CD4-positive, alpha-beta T cell treated with Interleukin-4 for 4 hours (primary cell): ENCODE measurements at places on chromosomes 16 and 17.

DNA sequence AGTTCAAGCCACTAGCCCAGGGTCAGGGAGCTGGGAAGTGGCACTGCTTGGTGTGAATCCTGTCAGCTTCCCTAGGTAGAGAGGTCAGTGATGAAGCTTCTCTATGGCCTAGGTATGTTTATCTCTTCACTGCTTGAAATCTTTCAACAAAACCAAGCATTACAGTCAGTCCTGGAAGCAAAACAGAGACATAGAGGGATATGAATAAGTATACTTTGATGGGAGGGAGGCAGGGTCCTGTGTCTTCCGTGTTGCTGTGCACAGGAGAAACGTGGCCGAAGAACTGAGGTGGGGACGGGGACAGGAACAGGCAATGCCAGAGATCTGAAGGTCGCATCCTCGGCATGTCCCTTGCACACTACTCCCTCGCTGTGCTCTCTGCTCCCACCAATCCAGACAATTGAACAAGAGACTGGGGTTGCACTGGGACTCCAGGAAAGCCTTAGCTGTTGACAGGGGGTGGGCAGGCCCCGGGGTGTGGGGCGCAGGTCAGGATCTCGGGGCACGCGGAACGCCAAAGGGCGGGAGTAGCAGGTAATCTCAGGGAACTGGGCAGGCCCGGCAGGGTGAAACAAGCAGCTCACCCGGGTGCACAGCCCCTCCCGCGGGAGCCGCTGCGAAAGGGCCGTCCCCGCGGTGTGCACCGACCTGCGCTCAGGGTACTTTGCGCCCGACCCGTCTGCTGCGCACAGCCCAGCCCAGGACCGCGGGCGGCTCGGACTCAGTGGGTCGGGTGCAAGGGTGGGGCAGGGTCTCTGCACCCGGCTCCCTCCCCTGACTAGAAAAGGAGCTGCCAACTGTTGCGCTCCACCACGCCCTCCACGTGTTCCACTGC, at the start of gene MT1H:
Gene MT1H, plus strand, starts transcription at position 810 of the 835 bp plus-strand sequence. CDS start 71 bp downstream, outside the sequence.
- DNase-seq: no peak

GRCh38 chr17:47318197-47318918, 5.4 kb upstream of the EFCAB13 start:
- no peak for DNase-seq

DNA sequence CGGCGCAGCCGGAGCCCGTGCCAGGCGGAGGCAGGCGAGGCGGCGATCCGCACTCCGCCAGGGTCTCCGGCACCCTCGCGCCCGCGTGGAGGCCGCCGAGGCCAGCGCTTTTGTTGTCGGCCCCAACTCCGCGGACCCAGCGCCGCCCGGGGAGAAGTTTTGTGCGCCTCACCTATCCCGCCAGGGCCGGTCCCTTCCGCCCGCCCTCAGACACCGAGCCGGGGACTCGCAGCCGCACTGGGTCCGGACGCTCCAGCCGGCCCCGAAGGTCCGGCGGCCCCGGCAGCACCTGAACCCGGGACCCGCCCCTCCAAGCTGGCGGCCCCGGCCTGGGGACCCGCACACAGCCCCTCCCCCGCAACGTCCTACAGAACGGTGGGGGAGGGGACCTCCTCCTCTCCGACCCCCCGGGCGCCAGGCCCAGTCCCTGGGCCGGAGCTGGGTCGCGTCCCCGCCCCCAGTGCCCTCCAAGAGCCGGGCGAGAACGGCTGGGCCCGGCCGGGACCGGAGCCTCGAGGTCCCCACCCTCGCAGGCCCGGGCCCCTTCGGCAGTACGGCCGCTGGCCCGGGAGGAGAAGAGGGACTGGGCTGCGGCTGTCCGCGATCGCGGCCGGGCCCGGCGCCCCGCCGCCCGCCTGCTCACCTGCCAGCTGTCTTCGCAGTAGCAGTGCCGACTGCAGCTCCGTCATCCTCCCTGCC, 698 bp downstream of the UBE2G1 start:
- no peak for DNase-seq

DNA sequence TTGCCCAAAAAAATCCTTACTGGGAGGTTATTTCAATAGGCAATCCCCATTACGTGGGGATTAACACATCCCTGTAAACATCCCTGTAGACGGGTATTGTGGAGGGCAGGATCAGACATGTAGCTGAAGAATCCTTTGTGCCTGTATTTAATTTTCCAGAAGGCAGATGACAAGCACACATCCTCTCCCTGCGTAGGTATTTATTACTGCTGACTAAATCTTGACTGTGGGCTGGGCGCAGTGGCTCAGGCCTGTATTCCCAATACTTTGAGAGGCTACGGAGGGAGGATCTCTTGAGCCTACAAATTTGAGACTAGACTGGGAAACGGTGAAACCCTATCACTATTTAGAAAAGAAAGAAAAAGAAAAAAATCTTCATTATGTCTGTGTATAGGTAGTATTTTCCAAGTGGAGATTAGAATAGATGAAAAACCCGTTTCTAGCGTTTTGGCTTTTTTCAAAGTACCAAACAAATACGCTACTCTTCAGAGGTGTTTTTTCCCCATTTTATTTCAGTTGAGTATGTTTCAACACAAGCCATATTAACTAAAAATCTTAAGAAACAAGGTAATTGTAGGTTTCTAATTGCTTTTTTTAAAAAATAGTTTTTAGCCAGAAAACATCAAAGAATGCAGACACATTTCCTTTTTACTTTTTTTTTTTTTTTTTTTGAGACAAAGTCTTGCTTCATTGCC, 1.5 kb upstream of the MARF1 start:
- DNase-seq: no peak

DNA sequence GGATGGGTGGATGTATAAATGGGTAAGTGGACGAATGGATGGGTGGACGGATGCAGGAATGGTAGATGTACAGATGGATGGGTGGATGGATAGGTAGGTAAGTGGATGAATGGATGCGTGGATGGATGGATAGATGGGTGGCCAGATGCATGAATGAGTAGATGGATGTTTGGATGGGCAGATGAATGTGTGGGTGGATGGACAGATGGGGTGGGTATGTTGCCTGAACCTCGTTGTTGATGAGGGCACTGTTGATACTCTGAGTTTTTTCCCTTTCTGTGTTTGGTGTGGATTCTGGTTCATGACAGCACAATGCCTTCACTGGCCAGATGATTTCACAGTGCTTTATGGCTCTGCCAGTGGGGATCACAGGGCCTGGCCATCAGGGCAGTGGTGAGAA, 208.3 kb downstream of the NPIPB11 start:
- DNase-seq: no peak

- DNase-seq: no peak
Observed at GRCh38 chr16:19911204-19911603, 26.6 kb upstream of the GPRC5B start.

GRCh38 chr17:65277576-65277975, 140.4 kb downstream of the RGS9 start:
- no peak for DNase-seq

DNA sequence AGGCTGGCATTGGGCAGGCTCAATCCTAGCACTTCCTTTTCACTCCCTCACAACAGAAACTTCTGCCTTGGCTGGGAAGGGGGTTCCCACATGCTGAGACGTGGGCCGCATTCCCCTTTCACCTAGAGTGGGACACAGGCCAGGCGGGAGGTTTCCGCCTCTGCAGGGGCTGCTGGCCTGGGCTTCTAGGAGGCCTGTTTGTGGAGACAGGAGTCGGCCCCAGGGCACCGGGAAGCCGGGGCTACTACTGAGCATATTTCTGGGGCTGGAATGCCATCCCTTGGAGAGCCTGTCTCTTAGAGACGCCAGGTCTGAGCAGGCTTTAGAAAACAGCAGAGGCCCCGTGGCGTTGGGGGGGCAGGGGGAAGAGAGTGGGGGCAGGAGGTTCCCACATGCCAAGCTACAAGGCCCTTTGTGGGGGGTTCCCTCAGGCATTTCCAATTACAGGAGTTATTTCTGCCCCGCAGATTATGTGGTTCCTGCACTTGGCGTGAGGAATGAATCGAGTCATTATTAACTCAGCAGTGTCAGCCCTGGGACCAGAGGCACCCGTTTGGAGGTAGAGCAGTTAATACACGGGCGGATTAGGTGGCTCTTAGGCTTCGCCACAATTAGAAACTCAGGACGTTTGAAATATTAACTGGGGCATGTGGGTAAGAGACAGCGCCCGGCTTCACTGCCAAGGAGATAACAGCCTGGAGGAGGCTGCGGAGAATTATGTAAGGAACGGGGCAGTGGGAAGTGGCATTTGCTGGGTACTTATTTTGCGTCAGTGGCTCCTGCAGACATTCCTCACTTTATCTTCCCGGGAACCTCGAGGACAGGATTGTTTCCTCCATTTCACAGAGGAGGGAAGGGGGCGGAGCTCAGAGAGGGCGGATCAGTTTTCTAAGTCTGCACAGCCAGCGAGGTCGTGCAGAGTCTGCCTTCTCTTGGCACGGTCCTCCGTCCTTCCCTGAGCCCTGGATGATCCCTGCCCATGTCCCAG, 162.5 kb downstream of the MAF start:
- DNase-seq: no peak

- DNase-seq: no peak
Observed at GRCh38 chr17:40555296-40556190, 9.7 kb downstream of the CCR7 start.

DNA sequence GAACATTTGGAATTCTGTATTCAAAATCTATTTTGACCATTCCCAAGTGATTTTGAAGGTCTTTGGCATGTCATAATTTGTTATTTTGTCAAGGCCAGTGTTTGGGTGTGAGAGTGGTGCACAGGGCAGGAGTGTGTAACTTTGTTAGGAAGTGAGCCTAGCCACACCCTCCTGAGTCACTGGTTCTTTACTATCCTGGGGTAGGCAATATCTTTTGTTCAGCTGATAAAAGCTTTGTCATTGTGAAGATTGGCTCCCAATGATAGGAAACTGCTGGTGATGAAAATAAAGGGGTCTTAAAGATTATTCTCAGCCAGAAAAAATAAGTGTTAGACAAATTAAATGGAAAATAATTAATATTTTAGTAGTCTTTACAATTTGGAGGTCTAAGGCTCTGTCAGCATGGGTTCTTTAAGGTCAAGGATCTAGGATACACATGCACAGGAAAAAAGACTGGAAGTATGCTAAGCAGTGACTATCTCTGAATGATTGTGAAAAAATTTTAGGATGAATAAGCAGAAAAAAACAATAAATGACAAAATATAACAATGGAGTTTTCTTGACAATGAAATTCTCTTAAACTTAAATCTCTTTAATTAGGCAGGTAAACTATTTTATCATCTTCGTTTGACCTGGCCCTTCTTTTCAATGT, 5.1 kb downstream of the UBN1 start:
- DNase-seq: no peak

GRCh38 chr17:81647640-81648012, 8.7 kb downstream of the PDE6G start:
- DNase-seq: no peak

DNA sequence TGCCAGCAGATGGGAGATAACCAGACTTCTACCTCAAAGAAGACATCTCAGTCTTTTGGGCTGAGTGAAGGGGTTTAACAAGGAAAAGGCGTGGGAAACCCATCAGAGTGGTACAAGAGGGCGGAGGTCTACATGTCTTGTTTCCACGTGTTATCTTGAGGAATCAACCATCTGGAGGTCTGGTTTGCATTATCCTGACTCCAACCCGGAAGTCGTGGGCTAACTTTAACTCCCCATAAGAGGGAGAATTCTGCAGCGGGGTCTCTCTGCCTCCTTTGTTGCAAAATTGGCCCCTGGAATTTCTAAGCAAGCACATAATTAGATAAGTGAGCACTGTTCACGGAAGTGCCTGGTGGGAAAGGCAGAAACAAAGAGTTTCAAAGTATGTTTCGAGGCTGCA, 398.7 kb upstream of the C16orf82 start:
- no peak for DNase-seq

GRCh38 chr17:27386206-27387075, 69.8 kb upstream of the KSR1 start:
- no peak for DNase-seq

DNA sequence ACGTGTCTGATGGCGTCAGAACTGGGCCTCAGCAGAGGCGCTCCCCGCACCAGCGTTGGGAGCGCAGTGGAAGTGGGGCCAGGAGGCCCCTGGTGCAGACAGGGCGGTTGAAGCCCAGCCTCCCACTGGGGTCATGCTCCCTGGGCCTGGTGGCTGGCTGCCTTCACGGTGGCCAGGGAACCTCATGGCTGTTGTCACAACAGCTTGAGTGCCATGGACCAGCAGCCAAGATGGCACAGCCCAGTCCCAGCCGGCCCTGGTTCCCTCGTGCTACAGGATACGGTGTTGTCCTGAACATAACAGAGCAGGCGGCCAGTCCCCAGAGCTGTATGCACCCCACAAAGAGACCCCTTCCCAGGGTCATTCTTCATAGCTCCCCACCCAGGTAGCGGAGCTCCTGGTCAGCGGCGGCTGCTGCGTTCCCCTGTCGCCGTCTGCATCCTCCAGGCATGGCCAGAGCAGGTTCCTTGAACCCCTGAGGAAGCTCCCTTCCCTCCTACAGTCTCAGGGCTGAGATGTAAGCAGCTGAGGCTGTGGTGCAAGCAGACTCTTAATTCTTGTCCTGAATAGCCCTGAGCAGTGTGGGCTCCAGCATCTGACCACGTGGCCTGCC, 29.7 kb downstream of the NME3 start:
- DNase-seq: no peak

- no peak for DNase-seq
Observed at GRCh38 chr16:29925105-29925756, 795 bp downstream of the KCTD13 start.

DNA sequence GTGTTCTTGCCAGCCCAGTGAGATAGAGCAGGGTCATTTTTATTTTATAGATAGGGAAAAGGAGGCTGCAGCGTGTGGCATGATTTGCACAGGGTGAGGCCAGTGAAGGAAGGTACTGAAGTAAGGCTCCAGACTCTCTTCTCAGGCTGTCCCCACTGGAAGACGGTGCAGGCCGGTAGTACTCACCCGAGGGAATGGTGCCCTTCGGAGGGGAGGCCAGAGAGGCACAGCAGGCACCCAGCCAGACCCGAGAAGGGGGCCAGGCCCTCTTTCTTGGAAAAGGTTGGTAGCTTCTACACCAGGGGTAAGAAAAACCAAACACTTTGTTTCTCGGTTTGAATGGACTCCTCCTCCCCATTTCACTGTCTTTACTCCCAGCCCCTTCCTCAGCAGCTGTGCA, 288 bp downstream of the ANKRD40CL start:
- DNase-seq: no peak

GRCh38 chr16:88640498-88641247, 2.3 kb downstream of the IL17C start:
- no peak for DNase-seq

- no peak for DNase-seq
Observed at GRCh38 chr16:13189250-13189649, 287.9 kb downstream of the SHISA9 start.

DNA sequence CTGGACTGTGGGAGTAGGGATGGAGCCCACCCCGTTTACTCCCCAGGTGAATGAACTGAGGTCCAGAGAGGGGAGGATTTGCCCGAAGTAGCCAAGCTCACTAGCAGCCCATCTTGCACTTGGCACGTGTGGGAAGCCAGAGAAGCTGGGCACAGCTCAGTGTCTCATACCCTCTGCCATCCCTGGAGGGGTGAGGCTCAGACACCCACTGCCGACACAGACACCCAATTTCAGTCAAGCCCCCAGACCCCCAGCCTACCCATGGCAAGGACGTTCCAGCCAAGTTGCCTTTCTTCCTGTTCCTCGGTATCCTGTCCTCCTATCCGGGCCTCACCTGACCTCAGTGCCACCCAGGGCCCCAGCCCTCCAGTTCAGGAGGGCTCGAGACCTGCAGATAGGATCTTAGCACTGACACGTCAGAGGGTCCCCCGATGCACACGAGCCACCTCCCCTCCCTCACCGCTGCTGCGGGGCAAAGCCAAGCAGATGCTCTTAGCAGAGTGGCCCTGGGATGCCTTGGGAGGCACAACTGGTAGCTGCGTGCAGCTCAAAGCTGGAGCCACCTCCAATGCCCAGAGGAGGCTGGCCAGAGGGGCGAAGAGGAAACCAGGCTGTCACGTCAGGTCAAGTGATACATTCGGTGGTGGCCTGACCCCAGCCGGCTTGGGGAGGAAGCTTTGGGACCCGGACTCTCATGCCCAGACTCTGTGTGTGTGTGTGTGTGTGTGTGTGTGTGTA, 90.4 kb upstream of the TNRC6C start:
- DNase-seq: no peak
